NCI-H1417 treated with DMSO at 0.1 percent for 48 hours (cell line): ENCODE measurements at places on chromosomes 12 and 14.

GRCh38 chr14:90400904-90401561 lies 4.2 kb downstream of the CALM1 start:
- DNase-seq = no peak

DNA sequence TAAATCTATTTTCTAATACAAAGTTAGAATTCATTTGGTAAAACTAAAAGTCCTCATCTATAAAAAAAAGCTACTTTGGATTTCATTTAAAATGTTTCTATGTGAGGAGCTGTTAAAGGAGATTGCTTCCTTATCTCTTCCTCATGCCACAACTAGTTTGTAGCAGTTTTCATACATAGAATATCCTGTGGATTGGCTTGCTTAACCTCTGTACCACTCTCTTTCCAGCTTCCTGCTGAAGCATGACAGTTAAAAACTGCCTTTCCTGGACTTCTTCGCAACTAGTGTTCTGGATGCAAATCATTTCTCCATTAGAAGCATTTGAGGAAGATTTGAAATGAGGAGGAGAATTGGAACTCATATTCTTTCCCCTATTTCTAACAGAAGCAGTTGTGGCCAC lies 49.6 kb downstream of the ST8SIA1 start:
- DNase-seq = no peak

GRCh38 chr14:99155173-99156089 lies 116.6 kb downstream of the BCL11B start:
- no peak for DNase-seq

DNA sequence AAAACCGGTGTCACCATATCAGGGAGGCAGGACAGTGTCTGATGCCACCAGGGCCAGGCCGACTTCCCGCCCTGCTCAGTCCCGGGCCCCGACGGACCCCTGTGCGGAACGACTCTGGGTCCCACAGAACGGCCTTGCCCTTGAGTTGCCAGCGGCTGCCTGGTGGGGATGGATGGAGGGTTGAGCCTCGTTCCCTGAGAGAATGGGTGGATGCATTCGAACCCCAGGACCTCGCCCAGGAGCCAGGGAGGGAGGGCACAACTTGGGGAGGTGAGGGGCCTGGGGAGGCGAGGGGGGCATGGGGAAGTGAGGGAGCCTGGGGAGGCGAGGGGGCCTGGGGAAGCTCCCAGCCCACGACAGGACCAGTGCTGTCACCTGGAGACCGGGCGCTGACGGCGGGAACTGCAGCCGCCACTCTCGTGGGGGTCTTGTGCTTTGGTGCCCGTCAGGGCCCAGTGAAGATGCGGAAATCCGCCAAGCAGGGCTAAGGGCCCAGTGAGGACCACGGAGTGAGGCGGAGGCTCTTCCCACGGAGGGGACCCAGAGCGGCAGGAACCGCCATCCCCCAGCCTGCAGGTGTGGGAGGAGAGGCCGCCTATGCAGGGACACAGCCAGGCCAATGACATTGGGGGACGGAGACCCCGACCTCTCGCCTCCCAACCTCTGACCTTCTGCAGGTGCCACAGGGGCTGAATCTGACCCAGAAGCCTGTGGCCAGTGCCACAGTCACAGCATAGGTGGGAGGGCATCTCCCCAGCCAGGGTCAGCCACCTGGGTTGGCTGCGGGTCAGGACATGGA lies 74.4 kb upstream of the GALNT9 start:
- no peak for DNase-seq

GRCh38 chr12:118781692-118782091 lies 199.6 kb upstream of the SRRM4 start:
- DNase-seq = no peak

DNA sequence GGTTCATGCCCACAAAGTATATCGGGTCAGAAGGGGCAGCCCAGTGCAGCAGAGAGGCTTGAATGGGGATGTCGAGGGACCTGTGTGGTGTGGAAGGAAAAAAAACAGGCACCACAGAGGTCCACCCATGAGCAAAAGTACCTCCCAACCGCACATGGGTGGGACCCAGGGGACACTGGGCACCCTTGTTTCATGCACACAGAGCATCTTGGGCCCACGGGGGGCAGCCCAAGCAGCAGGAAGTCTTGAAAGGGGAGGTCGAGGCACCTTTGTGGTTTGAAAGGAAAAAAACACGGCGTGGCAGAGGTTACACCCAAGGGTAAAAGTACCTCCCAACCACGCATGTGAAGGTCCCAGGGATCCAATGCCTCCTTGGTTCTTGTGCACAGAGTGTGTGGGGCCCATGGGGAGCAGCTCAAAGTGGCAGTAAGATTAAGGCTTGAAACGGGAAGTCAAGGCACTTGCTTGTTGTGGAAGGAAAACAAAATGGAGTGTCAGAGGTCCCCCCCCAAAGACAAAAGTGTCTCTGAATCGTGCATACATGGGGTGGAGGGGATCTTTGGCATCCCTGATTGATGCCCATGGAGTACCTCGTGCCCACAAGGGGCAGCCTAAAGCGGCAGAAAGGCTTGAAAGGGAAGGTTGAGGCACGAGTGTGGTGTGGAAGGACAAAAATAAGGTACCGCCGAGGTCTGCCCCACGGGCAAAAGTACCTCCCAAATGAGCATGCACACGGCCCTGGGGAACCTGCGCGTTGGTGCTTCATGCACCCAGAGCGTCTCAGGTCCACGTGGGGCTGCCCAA lies 575.5 kb downstream of the ALG10 start:
- no peak for DNase-seq

- no peak for DNase-seq
Observed at GRCh38 chr12:1924996-1925683, 6.7 kb upstream of the CACNA2D4 start.

DNA sequence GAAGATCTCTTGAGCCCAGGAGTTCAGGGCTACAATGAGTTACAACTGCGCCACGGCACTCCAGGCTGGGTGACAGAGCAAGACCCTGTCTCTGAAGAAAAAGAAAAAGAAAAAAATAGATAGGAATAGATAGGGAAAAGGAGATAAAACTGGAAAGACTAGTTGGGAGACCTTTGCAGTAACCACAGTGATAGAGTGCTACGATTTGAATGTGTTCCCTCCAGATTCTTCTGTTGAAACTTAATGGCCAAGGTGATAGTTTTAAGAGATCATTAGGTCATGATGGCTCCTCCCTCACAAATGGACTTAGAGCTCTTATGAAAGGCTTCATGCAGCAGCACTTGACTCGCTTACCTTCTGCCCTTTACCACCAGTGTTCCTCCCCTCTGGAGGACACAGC lies 13.5 kb upstream of the ATF1 start:
- DNase-seq = no peak

- no peak for DNase-seq
Observed at GRCh38 chr12:51174501-51174900, 1.6 kb upstream of the TFCP2 start.

DNA sequence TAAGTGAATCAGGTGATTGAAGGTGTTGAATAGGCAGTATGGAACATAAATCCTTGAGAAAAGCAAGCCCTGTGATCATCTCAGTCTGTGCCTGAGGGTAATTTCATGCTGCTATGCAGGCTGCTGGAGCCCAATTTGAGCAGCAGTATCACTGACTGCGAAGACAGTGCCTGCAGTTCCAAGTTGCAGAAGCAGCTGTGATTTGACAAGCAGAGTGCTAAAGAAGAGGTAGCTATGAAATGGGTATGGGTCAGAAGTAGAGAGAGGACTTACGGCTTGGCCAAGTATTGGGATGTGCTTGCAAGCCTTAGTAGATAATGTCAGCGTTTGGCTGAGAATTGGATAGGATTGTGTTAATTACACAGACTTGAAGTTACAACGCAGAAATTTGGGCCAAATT lies 22.5 kb downstream of the PIK3C2G start:
- DNase-seq = no peak

DNA sequence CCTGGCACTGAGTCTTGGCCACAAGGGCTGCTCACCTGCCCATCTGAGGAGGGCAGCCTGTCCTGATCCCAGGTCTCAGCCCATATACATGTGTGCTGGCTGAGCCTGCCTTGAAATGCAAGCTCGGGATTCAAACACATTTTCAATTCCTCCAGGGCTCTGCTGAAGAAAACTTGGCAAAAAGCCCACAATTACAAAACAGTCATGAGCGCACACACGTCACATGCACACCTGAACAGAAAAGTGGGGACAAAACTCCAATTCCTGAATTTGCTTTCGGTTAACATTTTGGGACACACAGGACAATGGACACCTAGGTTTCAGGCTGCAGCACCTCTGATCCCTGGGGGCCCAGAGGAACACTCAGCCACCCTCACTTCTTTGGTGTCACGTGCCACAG lies 113.9 kb downstream of the RBM19 start:
- DNase-seq = no peak

GRCh38 chr12:12180575-12180974 lies 86.3 kb downstream of the LRP6 start:
- DNase-seq = no peak

DNA sequence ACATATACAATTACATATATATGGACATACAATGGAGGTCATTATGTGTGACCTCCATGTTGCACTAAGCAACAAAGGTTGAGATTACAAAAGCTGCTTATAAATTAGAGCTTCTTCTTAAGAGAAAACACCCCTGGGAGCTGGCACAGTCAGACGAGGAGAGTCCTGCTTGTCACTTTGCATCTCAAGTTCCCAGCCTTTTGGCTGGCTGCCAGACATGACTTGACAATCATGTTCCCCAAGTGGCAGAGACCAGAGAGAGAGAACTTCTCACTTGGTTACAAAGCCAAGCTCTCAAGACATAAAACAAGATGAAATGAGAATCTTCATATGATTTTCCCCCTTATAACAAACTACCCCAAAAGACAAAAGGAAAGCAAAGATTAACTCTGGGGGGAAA lies 8.5 kb upstream of the SYNJ2BP start:
- no peak for DNase-seq

DNA sequence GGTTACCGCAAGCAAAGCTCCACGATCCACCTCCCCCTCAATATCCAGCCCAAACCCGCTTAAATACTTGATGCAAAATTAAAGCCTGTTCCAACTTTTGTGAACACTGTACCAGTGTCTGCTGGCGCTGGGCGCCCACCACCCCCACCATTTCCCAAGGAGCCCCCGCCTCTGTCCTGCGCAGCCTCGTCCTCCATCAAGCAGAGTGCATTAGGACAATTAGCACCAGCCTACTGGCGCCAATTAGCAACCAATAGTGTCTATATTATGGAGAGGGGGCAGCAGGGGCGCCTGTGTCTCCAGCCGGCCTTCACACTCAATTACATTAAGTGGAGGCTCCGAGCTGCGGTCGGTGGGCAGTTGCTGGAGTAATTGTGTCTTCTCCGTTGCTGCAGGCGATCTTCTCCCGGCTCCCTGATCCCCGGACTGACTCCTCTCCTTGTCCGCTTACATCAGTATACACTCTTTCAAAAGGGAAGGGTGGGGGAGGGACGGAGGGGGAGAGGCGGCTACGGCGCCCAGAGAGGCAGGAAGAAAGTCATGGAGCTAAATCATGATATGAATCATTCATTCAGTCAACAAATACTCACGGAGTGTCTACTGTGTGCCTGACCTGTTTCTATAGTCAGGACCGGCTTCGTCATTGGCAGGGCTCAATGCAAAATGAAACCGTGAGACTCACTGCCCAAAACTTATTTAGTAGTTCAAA lies 707.3 kb downstream of the MED13L start:
- no peak for DNase-seq

DNA sequence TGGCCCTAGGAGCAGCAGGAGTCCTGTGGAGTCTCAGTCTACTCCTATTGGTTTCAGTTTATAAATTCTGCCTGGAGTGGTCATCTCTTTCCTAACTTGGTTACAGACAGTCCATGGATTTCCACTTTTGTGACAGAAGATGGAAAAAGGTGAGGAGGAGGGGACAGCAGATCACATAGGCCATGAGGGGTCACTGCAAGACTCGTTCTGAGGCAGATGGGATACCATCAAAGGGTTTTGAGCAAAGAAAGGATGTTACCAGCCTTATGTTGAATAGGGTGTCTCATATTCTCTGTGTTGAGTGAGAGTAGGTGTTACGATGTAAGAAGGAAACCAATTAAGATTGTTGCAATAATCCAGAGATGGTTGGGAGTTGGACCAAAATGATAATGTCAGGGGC lies 15.3 kb downstream of the PDE3A start:
- no peak for DNase-seq

GRCh38 chr14:71776471-71777360 lies 155.5 kb upstream of the RGS6 start:
- DNase-seq = no peak

GRCh38 chr12:25332143-25332542 lies 81.4 kb upstream of the KRAS start:
- no peak for DNase-seq

DNA sequence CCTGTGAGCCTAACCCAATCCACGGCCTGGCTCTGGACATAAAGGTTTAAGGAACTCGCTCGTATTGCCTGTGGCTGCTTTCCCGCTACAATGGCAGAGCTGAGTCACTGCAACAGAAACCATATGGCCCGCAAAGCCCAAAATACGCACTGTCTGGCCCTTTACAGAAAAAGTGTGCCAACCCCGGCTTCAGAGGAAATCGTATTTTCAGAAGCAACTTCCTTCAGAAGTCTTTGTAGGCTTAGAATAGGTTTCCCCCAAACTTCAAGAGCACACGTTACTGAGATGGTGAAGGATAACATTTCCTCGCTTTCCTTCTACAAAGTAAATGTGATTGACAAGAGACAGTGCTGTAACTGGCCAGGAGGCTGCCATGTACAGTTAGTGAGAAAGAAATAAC lies 34.8 kb upstream of the TESC start:
- DNase-seq = no peak
